Left forelimb (tissue), 1 donor: ENCODE measurements at places on chromosomes 5 and 9.

- no peak for DNase-seq
Observed at GRCh38 chr5:122723606-122724352, 51.1 kb upstream of the SNX2 start.

DNA sequence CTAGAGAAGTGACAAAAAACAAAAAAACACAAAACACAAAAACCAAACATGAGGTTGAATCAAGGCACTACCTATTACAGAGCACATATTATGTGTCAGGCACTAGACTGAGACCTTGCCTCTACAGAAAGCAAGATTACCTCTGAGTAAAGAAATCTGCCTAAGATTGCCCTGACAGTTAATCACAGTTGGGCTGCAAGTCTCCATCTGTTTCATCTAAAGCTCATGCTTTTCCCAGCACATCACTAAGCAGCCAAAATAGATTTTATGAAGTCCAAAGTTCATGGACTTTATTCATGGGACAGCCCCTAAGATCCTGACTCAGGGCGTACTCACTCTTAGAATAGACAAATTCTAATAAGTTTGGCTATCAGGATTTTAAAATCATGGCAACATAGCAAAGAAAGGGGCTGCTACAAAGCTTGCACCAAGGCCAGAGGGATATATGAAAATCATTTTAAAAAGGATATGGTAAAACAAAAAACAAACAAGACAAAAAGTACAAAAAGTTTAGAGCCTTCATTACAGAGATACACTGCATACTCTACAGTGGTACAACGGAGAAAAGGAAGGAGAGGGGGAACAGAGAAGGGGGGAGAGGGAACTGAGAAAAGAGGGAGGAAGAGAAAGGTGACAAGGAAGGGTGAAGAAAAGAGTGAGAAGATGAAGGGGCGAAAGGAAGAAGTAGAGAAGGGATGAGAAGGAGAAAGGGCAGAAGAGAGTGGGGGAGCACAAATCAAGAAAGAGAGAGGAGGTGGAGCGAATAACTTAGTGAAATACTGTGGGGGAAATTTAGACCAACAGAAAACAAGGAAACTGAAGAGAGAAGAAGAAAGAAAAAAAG, 58.2 kb downstream of the RICTOR start:
- DNase-seq: no peak

GRCh38 chr9:126743041-126743440, 61.8 kb upstream of the ZBTB43 start:
- DNase-seq: no peak

DNA sequence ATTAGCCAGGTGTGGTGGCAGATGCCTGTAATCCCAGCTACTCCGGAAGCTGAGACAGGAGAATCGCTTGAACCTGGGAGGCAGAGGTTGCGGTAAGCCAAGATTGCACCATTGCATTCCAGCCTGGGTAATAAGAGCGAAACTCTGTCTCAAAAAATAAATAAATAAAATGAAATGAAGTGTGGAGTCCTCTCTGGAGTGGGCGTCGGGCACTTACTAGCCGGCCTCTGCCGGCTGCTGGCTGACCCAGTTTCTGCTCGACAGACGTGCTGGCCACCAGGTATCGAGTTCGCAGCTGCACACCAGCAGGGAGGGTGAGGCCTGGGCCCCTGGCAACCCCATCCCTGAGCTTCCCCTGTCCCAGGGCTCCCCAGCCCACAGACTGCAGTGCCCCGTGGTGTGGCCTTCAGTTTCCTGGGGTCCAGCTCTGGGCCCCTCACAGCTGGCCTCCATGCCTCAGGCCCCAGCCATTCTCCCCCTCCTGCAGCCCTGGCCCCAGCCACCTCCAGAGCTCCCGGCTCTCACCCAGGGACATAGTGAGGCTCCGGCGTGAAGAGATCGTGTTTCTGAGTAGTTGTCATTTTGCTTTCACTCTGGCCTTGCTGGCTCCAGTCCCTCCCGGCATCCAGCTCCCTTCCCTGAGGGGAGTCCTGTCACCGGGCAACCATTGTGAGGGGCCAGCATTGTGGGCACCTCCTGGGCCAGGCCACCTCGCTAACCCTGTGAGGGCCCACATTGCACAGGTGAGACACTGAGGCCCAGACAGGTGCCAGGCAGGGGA, 3.8 kb upstream of the STPG3 start:
- no peak for DNase-seq

- no peak for DNase-seq
Observed at GRCh38 chr9:86672301-86672700, 275.0 kb downstream of the GAS1 start.

GRCh38 chr5:1037123-1037670, 28.6 kb downstream of the NKD2 start:
- no peak for DNase-seq

DNA sequence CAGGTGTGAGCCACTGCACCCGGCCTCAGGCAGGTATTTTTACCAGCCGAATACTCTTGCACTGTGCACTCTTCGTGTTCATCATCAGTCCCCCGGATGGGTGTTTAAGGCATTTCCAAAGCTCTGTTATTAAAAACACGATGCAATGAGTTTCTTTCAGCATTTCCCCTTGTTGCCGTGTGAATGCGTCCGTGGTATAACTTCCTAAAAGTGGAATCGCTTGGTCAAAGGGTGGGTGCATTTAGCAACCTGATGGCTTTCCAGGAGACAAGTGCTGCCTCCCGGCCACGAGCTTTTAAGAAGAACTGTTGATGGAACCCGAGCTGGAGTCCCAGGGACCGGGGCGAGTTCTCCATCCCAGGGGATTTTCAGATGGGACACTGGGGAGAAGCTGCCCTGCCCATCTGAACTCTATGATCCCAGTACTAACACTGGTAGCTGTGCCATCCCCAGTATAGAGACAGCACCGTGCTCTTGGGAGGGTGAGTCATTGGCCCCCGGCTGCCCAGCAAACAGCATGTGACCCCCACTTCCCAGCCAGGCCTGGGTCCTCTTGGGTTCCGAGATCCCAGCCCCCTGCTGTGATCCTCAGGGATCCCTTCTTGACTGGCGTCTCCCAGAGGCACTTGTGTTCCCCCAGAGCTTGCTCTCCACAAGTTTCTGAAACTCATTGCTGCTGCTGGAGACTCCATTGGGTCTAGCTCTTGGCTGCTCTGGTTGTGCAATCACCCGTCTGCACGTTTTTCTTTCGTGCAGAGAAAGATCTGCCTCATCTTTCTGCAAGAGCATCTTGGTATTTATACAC, 169.5 kb upstream of the IER5L start:
- DNase-seq: no peak

DNA sequence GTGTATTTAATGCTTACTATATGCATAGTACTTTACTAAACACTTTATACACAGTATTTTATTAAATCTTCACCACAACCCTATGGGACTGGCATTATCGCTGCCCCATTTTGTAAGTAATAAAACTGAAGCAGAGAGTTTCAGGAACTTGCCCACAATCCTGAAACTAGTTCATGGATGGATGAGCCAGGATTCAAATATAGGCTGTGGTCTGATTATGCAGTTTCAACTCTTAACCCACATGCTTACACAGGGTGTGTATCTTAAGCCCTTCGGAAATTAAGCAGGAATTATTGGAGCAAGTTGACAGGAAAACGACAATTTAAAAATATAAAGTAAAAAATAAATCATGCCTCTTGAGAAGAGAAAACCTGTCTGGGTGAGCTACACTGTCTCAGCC, 109.0 kb downstream of the ATP10B start:
- no peak for DNase-seq

DNA sequence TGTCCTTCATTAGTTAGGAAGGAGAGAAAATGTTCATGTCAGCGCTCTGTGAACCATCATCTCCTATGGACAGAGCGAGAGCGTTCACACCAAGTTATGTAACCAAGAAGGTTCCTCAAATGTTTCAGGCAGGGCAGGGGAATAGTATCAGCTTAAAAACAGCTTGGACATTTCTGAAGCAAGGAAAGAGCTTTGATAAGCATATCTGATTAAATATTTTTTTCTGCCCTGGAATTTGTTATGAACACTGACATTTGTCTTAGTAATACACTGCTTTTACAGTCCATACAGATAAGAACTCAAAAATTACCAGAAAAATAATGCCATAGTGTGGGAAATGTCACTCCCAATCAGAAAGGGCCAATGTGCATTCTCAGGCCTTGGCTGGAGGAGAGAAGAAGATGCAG, 66.3 kb upstream of the LIFR start:
- no peak for DNase-seq

DNA sequence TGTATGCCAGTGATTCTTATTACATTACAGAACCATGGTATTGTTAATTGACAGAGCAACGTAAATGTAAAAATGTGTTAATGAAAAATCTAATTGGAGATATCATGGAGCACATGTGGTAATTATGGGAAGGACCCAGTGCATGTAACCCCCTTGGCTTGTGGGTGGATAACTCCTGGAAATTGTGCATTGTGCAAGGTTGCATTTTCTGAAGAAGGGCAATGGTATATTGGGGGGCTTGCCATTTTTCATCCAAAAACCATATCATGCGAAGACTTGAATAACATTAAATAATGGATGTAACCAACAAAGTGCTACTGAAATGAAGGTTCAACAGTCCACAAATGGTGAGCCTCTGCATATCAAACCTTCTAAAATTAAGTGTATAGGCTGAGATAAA, 47.6 kb downstream of the BASP1 start:
- DNase-seq: no peak

- DNase-seq: no peak
Observed at GRCh38 chr9:36011379-36011778, 25.3 kb upstream of the RECK start.

GRCh38 chr5:134465816-134466240, 54.1 kb upstream of the CDKN2AIPNL start:
- DNase-seq: peak; percentile 80

- no peak for DNase-seq
Observed at GRCh38 chr5:158559643-158560042, 540.1 kb downstream of the EBF1 start.

DNA sequence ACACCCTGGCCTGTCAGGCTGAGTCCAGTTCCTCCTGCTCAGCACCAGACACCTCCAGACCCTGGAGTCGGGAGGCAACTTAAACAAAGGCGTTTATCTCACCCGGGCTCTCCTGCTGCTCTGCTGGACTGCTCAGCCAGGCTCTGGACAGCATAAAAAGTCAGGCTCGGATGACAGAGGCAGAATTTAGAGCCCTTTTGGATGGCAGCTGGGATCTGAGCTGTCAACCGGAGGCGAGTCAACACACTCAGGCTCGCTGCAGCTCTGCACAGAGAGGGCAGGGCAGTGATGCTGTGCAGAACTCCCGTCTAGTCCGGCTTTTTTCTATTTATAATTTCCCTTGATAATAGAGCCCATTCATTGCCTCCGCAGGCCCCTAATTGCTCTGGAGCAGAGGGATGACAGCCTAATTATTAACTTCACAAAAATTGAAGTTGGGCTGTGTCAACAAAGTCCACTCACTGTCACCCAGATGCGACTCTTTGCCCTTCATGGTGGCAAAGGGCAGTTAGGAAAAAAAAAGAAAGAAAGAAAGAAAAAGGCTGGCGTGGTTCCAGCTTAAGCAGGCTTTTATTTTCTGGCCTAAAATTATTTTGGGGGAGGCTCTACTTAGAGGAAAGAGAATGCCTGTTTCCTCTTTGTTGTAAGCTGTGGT, 37.6 kb downstream of the STC2 start:
- DNase-seq: no peak

DNA sequence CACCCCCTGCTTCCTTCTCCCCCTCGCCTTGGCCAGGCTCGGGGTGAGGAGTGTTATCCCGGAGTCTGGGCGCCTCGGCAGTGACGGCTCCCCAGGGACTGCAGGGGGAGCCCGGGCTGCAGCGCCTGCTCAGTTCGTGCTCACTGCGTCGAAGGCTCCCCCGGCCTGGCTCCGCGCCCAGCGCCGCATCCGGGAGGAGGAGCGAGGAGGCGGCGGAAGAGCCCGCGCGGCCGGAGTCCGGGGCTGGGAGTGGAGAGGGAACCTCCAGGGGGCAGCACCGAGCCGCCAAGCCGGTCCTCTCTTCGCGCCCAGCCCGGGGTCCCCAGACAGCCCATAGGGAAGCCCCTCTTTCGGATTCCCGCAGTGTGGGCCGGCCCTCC, 1.3 kb upstream of the EGR1 start:
- DNase-seq: peak; percentile 99

DNA sequence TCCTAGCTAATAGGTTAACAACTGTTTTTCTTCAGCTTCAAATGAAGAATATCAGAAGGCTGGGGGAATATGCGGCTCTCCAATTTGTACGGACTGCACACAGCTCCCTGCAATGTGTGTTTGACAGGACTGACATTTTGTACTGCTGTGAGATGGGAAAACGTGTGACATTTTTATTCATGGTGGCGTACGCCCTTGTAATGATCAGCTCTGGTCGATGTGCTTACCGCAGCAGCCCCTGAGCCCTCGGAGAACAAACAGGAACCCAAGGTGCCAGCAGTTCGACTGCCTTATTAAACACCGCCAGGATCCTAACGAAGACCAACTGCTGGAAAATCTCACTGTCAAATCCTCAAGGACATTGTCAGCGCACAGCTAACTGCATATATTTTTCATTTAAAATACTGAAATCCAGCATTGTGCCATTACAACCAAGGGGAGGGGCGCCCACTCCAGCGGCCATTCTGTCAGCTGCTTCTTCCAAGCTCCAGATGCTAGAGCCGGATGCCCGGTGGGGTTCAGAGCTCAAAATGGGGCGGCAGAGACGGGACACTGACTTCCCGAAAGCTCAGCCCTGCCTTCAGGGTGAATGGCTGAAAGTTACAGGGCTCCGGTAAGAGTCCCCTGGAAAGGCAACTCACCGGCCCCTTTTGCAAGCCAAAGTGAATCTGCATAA, 66.8 kb downstream of the CRB2 start:
- DNase-seq: peak; percentile 42

DNA sequence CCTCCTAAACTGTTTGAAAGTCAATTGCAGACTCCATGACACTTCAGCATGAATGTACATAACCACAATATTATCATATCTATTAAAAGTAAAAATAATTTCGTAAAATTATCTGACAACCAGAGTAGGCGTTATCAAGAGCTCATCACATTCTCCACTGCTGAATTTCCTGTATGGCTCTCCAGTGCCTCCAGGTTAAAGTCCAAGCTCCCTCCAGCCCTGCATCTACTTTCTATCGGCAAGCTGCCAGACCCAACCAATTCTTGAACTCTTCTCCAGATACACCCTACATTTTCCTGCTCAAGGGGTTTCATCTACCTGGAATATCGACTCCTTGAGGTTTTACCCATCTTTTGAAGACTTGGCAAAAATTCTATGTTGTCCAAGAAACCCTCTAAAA, 74.5 kb upstream of the TBC1D2 start:
- DNase-seq: no peak

DNA sequence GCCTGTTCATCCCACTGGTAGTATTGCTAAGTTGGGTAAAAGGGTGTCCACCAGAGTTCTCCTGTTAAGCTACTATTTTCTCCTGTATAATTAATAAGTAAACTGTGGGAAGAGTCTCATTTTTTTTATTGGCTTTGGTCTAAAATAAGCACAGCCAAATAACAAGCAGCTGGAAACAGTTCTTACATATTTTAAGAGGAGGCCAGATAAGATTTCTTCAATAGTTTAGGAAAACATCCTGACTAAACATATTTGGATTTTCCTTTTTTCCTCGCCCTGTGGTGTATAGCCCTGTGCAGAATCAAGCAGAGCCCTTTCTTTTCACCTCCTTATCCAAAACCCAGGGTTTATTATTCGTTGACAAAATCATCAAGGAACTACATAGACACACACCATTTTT, 122.2 kb upstream of the ZNF608 start:
- DNase-seq: no peak

- no peak for DNase-seq
Observed at GRCh38 chr9:126723807-126724172, 81.0 kb upstream of the ZBTB43 start.
